ENCODE measurements at places on chromosomes 3 and 15.

DNA sequence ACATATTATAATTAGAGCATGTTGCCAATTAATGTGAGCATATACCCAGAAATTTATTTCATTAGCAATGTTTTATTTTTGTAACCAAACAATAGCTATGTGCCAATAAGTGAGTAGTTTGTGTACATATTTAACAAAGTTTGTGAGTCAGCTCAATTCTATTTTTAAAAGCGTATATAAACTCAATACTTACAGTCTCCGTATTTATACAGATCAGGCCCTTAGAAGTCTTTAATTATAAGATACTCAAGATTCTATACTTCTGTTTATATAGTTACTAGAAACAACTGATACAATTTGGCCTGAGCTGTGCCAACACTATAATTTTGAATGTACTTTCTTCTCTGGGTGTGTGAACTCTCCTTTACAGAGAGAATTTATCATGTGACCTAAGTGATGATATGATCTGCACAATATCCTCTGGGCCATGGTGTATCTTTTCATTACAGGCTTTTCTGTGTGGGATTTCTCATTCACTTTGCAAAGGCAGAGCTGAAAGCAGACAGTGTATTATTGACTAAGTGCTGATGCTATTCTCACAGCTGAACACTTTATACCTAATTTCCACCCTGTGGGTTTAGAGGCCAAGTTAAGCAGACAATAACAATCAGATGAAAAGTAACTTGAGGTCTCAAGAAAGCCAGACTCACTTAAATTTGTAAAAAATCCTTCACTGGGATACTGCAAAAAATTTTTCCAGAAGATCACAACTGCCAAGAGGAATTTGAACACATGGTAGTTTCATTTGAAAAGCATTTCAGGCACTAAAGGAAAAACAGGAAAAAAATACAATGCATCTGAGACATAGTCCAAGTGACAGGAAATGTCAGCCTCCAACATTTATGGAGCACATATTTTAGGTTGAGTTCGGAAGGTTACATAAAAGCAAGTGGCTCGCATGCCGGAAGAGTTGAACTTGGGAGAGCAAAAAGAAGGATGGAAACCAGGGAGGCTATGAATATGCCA lies 277.9 kb upstream of the SEMA6D start:
- no peak for DNase-seq

DNA sequence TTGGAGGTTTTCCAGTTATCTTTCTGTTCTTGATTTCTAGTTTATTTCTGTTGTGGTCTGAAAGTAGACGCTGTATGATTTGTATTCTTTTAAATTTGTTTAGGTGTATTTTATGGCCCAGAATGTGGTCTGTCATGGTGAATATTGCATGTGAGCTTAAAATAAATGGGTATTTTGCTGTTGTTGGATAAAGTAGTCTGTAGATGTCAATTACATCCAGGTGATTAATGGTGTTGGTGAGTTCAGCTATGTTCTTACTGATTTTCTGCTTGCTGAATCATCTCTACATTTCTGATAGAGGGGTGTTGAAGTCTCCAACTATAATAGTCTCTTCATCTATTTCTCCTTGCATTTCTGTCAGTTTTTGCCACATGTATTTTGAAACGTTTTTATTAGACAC lies 383.3 kb upstream of the SGO1 start:
- DNase-seq: no peak

DNA sequence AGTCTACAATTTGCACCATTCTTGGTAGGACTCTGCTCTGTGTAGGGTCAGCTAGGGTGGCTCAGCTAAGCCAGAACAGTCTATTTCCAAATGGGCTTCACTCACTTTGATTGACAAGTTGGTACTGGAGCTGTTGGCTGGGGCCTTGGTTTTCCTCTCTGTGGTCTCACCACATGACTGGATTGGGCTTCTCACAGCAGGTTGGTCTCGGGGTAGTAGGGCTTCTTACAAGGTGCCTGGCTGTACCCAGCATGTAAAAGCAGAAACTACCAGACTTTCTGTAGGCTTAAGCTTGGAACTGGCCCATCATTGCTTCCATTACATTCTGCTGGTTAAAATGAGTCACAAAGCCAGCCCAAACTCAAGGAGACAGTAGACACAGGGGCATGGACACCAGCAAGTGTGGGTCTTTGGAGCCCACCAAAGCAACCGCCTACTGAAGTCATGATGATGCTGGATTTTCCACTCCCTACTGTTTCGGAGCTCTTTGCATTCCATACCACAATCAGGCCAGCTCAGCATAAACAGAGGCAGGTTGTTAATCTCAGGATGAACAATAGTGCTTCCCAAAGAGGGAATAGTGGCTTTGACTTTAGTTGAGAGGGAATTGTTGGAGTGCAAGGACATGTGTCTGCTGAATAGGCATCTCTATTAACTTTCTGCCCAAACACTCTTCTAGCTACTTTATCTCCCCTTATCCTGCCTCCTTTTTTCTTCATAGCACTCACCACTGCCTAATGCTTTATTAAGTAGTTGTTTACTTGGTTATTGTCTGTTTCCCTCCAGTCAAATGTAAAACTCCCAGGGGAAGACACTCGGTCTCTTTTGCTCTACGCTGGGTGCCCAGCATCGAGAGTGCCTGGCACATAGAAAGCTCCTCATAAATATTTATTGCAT lies 78.0 kb upstream of the RARB start:
- DNase-seq: no peak

GRCh38 chr15:57583282-57583681 lies 8.4 kb upstream of the MYZAP start:
- DNase-seq: no peak

GRCh38 chr3:14240366-14240765 lies 61.7 kb downstream of the LSM3 start:
- no peak for DNase-seq

GRCh38 chr3:72738752-72739530 lies 109.3 kb downstream of the SHQ1 start:
- peak; percentile 23 for DNase-seq

DNA sequence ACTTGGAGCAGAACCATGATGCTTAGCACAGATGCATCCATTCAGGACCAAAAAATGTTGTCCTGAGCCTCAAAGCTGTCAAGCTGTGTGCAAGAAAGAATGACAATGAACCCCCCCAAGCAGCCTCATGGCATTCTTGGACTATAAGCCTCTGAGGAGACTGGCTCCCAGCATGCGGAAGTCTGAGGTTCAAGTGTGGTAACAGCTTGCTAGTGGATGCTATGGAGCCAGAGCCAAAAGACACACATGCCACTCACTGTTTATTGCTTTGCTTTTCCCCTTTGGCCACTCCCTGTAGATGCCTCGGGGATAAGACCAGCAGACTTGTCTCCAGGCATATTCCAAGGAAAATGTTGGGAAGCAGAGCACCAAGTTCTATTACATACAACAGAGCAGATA lies 38.2 kb upstream of the SNRK start:
- no peak for DNase-seq

DNA sequence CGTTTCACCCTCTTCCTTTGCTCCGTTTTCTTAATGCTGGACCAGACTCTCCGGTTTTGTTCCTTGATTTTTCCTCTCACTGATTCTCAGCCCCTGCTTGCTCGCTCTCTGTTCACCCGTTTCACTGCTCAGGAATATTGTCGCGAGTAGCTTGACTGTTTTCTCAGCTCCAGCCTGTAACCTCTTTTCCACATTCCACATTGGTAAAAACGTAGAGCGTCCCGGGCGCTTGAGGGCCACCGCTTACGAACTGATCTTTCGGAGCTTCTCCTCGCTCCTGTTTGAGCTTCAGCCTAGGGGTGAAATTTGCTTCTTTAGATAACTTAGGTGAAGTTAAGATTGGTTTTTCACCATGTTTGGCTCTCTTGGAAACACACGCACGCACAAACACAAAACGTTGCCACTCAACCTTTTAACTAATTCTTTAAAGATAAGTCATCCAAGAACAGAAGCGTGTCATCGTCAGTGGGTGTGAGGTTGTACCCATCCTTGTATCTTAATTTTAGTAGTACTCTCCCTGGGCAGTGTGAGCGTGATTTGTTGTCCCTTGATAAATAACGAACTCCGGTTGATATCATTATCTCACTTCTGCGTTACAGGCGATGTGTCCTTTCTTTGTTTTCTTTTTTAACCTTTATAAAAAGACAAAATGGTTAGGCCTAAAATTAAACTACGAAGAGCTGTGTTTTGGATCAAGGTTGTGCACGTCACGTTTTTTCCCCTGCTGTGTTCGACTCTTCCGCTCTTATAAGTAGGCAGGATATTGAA lies 1.0 kb downstream of the PAK2 start:
- DNase-seq: peak; percentile 53

DNA sequence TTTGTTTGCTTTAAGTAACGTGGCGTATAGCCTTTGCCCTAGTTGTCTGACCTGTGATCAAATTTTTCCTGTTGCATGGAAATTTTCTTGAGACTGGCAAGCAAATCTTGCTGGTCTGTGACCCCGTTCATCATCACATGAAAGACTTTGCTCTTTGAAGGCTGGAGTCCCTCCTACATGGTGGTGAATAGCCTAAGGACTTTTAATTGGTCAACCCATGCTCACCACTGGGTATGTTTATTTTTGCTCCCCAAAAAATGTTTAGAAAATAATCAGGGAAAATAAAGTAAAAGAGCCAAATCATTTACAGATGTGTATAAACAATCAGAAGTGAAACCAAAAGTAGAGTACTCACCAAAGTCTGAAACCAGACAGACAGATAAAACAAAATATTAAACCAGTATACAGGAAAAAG lies 1075.3 kb upstream of the ALCAM start:
- DNase-seq: peak; percentile 77

- no peak for DNase-seq
Measured at GRCh38 chr3:30435861-30436331, 170.5 kb upstream of the TGFBR2 start.

DNA sequence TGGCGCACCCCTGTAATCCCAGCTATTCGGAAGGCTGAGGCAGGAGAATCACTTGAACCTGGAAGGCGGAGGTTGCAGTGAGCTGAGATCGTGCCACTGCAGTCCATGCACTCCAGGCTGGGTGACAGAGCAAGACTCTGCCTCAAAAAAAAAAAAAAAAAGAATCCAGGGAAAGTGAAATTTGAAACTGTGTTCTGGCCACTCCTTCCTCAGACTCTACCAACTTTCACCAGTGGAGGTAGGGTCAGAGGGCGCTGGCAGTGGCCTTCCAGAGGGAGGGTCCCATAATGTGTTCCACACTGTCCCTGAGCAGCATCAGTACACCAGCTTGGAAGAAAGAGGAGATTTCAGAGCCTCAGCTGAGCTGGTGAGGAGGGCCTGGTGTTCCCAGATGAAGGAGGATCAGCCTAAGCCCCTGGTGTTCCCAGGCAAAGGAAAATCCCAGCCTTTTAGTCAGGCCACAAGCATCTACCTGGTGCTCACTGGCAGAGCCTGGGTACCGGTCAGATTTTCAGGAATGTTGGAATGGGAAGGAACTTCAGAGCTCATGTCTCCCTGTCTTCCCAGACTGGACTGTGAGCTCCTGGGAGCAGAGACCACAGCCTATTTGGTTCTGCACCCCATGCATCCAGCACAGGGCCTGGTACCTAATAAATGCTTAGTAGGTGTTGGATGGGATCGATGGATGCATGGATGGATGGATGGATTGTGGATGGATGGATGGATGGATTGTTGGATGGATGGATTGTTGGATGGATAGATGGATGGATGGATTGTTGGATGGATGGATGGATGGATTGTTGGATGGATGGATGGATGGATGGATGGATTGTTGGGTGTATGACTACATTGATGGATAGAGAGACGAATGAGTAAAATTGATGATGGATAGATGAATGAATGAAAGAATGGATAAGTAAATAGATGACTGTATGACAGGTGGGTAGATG lies 117.9 kb downstream of the CORO2B start:
- no peak for DNase-seq

- DNase-seq: no peak
Measured at GRCh38 chr3:197686899-197687298, 49.8 kb downstream of the RUBCN start.

DNA sequence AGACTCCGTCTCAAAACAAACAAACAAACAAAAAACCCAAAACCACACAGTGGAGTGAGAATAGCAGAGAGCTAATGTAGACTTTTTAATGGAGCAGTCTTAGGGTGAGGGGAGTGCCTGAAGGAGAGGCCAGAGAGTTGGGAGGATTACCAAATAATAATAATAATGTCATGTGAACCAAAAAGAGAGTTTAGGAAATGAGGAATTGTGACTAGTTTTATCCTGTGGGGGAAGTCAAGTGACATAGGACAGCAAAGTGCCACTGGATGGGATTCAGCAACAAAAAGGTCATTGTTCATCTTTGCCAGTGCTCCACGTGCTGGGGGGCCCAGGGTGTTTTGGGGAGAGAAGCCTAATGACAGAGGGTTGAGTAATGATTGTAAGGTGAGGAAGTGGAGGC lies 12.9 kb downstream of the GPR87 start:
- DNase-seq: no peak

DNA sequence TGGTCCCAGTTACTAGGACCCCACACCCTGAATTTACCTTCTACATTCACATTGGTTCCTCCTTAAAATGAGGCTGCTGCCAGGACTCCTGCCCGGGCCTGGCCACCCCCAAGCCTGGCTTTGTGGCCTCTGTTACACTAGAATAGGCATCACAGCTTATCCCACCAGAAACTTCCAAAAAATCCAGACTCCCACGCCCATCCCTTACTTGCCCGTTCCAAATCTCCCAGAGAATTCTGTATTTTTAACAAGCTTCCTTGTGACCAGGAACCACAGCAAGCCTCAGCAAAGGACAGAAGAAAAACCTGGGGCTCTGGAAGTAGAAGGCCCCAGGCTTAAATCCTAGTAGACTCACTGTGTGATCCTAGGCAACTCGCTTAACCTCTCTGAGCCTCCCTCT lies 36.0 kb upstream of the SLC6A1 start:
- no peak for DNase-seq

DNA sequence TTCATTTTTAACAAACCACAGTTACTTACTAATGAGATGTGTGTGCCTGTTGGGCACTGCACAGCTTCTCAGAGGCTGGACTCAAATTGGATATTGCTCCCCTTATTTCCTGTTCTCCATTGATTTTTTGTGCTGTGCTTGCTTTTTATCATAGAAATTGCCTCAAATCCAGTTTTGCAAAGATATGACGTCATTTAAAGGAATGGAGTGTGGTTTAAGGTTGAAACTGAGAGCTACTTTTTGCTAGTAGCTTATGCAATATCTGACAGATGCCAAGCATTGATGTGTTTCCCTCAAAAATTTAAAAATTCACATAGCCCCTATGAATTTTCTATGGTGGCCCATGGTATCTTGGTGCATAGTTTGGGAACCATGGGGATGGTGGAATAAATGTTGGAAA lies 67.7 kb upstream of the ROPN1 start:
- DNase-seq: peak; percentile 30

- no peak for DNase-seq
Measured at GRCh38 chr15:91128016-91128415, 28.0 kb downstream of the SV2B start.

DNA sequence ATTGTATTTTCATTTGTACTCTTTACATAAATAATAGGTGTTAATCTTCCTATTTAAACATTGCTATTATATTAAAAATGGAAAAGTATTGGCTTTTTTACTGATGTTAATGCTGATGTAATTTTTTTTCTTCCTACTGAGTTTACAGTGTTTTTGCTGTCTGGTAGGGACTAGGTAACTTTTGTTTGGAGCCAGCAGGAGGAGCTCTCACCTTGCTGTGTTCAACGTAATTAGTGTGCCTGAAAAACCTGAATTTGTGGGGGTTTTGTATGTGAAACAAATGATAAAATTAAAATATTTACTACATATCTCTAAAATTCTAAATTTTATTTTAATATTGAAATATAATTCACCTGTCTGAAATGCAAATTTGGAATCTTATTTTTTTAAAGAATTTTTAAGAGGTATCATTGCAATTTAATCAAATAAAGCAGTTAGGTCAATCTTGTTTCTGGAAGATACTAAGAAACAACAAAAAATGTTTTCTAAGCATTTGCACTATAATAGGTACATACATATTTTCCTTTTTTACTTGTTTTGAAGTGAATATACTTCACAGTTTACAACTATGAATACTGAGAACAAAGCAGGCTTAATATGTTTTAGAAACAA lies 48.8 kb downstream of the EPHA6 start:
- peak; percentile 62 for DNase-seq

Measured in OCI-M1 (cell line).